ENCODE measurements at places on chromosomes 12 and 14.
A peak's percentile ranks its signal among the peaks of the same experiment; 100 is the strongest.

DNA sequence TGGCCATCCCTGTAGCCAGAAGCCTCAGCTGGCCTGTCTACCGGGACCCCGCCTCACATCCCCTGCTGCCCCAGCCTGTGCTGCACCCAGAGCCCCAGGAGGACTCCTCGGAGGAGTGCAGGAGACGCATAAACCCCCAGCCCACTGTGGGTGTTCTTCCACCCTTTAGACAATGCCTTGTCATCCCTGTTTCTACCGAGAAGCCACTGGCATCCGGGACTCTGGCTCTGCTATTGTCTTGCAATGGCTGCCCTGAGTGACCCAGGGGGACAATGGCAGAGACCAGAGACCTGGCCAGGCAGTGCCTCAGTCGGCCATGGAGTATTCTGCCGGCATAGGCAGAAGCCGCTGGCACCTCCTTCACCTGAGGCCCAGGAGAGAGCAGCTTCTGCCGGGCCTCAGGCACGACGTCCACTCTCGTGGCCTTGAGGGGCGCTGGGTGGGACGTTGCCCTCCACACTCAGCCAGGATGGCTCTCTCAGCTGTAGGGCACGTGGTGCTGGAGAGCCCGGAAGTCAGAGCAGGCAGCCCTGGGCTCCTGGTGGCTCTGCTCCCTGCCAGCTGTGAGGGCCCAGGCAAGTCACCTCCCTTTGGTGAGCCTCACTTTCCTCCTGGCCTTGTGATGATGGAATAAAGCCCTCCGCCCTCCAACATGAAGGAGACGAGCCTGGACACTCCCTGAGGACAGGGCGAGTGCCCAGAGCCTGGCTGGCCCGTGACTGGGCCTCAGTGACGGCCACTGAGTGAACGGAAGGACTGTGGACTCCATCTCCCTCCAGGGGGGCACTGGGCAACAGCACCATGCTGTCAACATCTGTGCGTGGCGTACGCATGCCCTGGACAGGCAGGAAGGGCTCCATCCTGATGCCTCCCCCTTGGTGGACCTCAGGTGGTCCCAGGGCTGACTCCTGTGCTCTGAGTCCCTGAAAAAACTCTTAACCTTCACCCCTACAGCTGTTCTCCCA lies 41.0 kb downstream of the TRAFD1 start:
- DNase-seq, result no peak

DNA sequence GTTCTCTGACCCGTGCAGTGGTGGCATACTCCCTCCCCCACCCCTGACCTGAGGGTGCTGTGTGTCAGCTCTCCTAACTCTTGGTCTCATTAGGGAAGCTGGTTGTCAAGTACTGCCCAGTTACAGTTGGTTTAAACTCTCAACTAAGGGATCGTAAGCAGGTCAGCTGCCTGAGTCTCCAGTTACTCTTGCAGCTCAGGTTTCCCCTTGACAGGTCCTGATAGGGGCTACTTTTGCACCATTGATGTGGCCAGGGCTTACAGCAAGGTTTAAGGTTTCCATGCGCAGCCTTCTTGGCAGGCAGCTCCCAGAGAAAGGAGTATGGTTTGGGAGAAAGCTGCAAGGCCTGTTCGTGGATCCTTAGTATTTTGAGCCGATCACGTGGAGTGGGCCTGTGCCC lies 74.5 kb downstream of the ETV6 start:
- no peak for DNase-seq

- DNase-seq, result no peak
Observed at GRCh38 chr14:81309511-81309910, 88.8 kb upstream of the GTF2A1 start.

DNA sequence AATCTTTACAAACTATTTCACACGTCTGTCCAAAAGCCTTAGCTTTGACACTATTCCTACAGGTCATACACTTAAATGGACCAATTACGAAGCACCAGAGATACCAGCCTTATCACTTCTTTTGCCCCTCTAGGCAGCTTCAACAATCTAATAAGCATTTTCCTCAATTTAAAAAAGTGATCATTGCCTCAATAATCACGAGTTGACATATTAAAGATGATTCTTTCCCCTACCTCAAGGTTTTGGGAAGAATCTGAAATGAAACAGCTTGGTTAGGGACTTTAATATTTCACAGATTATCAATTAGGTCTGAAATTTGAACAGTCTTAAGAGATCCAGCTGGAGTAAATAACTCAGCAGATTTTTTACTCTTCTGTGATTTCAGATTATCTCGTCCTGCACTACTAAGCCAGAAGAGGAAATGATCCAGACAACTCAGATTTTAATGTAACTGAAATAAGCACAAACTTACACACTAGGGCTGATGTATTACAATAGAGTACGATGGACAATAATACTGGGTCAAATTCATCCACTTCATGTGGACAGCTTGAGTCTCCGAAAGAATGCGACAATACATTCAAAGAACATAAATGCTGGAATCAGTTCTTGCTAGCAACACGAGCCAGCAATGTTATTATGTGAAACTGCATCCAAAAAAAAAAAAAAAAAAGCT lies 15.9 kb downstream of the UBE2N start:
- no peak for DNase-seq

- no peak for DNase-seq
Observed at GRCh38 chr12:116968986-116969385, 58.2 kb downstream of the FBXW8 start.

GRCh38 chr12:124391340-124392261 lies 96.7 kb downstream of the RFLNA start:
- peak; percentile 55 for DNase-seq

DNA sequence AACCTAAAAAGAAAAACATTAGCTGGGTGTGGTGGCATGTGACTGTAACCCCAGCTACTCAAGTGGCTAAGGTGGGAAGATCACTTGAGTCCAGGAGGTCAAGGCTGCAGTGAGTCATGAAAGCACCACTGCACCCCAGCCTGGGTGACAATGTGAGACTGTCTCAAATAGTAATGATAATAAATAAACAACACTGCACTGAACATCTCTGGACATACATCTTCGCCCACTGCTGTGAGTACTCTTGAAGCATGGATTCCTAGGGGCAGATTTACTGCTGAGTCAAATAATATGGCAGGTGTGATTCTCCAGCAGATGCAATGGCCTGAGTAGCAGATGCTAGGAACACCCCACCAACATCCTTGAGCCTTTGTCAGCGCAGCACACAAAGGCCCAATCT lies 23.6 kb downstream of the ABCB9 start:
- no peak for DNase-seq

- no peak for DNase-seq
Observed at GRCh38 chr12:50859621-50860310, 17.0 kb downstream of the TMPRSS12 start.

DNA sequence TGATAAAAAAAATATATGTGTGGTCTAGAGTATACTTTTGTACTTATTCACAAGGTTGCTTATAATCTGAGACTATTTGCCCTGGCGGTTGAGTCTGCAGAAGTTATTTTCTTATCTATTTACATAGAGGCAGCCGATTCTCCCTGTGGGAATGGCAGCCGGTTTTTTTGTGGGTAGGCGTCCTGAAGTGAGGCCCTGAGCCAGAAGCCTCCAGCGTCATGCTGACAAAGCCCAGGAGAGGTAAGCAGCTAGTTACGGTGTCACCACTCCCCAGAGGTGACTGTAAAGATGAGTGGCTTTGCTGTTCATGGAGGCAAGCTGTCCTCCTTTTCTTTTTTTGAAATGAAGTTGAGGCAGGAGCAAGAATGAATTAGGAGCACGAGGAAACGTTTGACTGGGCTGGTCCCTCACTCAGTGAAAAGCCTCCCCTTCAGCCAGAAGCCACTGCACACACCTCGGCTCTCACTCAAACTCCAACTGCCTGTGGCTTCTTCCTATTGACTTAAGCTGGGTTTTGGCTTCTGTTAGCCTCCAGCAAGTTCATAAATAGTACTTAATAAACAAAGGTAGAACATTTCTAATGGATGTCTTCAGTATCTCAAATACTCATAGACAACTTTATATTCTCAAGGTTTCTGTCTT lies 21.5 kb downstream of the PAX9 start:
- DNase-seq, result no peak

GRCh38 chr12:38541849-38542248 lies 225.3 kb downstream of the ALG10B start:
- DNase-seq, result no peak
